ENCODE measurements at places on chromosomes 7 and 10.

- DNase-seq: no peak
These were observed 1053.9 kb downstream of the KCNMA1 start for GRCh38 chr10:76583711-76584161.

DNA sequence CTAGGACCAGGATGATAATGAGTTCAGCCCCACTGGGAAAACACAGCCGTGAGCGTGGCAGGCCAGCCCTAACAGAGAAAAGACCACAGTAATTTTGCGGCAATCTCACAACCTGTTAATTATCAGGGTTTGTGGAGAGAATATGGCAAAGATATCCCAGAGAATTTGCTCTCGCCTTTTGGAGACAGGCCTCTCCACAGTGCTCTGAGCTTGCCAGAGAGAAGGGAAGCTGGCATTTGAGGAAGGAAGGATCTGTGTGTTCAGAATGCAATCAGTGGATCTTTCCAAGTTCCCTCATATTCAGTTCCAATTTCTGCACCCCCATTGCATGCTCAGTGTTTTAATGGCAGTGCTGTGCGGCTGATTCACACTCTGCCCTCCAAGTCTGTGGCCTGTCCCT lies 60.2 kb downstream of the PLPP4 start:
- DNase-seq: no peak

GRCh38 chr10:79562135-79562756 lies 2.0 kb upstream of the SFTPA2 start:
- peak; percentile 34 for DNase-seq

GRCh38 chr7:70344726-70345125 lies 746.5 kb downstream of the AUTS2 start:
- DNase-seq: no peak

DNA sequence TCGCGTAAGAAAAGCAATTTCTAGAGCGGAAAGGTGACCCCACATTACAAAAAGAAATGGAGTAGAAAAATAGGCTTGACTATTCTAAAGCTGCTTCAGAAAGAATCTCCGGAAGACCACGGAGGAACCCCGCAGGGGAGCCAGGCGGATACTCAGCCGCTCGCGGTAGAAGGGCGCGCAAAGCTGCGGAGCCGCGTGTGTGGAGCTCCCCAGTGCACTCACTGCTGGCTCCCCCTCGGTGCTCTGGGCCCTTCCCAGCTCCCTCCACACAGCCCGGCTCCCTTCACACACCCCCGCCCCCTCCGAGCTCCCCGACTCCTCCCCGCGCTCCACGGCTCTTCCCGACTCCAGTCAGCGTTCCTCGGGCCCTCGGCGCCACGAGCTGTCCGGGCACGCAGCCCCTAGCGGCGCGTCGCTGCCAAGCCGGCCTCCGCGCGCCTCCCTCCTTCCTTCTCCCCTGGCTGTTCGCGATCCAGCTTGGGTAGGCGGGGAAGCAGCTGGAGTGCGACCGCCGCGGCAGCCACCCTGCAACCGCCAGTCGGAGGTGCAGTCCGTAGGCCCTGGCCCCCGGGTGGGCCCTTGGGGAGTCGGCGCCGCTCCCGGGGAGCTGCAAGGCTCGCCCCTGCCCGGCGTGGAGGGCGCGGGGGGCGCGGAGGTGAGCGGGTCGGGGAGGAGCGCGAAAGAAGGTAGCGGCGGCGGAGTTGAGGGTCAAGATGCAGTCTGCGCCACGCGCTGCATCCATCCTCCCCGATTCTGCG lies at the start of gene STEAP2:
Gene STEAP2 (plus strand): TSS at position 350 of the 758 bp plus-strand sequence. CDS start 13,343 bp downstream, outside the sequence.
- peak; percentile 28 for DNase-seq

- no peak for DNase-seq
These were observed 106.4 kb upstream of the DNAJB12 start for GRCh38 chr10:72461085-72461484.

GRCh38 chr7:139820089-139820488 lies 9.0 kb upstream of the TBXAS1 start:
- DNase-seq: no peak

GRCh38 chr10:73589563-73590126 lies 1.5 kb downstream of the USP54 start:
- DNase-seq: no peak

GRCh38 chr10:76492026-76492425 lies 1060.6 kb downstream of the LRMDA start:
- DNase-seq: no peak

- DNase-seq: no peak
These were observed 14.9 kb upstream of the STOX1 start for GRCh38 chr10:68812420-68812819.

- no peak for DNase-seq
These were observed 145.7 kb upstream of the SH2B2 start for GRCh38 chr7:102140952-102141370.

- no peak for DNase-seq
These were observed 398.0 kb downstream of the NXPH1 start for GRCh38 chr7:8831376-8831775.

DNA sequence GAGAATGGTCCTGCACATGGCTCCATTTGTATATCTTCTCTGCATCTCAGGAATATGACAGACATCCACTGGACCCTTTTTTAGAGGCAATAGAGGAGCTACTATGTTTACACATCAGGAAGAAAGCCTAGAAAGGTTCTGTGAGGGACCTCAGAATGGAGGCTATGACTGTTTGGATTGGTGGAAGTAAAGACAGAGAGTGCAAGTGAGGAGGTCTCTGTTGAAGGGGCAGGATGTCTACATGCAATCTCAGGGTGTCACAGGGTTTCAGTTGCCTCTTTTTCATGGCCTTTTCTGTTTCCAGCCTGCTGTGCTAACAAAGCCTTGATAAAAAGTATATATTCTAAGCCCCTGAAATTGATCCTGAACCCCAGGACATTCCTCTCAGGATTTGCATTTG lies 9.7 kb upstream of the GIMAP6 start:
- no peak for DNase-seq

DNA sequence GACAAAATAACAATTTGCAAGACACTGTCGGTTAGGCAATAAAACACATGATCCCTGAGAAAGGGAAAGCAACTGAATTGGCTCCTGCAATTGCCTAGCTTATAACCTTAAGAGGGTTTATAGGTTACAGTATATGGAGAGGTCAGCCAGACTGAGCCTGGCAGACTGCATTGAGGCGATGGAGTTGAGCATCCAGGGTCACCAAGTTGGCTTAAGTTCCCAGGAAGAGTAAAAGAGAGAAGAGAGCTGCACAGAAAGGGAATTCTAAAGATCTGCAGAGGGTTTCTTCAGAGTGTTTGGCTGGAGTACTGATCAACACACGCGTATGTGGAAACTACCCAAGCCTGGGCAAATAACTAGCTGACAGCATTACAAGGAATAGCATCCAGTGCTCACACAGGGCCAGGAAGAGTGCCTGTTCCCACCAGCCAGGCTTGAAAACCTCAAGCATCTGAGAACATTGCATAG lies 11.2 kb downstream of the ANKMY2 start:
- no peak for DNase-seq

DNA sequence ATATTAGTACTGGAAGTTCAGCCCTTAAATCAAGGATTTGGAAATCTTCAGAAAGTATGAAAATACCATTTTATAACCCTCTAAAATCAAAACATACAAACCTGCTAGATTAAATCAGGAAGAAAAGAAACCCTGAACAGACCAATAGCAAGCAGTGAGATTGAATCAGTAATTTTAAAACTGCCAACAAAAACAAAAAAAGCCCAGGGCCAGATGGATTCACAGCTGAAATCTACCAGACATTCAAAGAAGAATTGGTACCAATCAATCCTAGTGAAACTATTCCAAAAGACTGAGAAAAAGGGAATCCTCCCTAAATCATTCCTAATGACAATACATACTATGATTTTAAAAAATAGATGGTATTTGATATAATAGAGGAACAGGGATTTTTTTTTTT lies 70.1 kb downstream of the MCU start:
- no peak for DNase-seq

DNA sequence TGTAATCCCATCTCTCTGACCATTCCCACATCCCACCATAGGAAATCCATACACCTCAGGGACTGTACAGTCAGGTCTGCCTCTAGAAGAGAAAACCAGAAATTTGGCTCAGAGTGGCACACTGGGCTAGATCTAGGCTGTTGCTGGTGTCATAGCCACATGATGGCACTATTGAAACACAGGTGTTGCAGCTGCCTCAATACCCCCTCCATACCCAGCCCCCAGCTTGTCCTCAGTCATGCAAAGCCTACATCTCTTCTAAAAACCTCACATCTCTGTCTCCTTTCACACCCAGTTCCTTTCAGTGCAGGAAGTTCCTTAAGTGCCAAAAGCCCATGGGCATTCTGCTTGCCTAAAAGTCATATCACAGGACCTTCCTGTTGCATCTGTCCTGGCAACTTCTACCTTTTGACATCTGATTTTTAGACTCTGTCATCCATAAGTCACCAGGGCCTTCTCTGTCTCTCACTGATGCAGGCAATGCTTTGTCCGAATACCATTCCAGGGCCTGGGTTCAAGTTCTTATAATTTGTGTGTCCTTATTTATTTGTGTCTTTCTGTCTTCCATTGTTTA lies 27.0 kb upstream of the HIBADH start:
- DNase-seq: peak; percentile 24

DNA sequence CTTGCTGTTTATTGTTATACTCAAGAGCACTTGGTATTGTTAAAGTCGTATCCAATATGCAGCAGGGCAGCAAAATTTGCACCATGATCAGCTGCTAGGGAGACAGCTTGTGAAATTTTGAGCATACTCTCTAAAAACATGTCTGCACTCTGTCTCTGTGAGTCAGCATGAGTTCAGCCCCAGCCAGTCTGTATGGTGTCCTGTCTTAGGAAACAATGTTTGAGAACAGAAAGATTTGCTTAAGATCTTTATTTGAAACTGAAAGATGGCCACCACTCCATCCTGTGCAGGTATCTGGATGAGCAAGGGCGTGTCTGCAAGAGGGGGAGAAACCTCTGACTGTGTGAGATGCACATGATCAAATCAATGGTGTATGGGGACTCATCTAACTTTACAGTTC lies 97.1 kb downstream of the GNAI1 start:
- no peak for DNase-seq

GRCh38 chr10:63346015-63346441 lies 119.7 kb downstream of the JMJD1C start:
- DNase-seq: no peak

- no peak for DNase-seq
These were observed 66.6 kb upstream of the SYPL1 start for GRCh38 chr7:106178593-106179134.

GRCh38 chr7:149194799-149195179 lies 557 bp upstream of the ZNF282 start:
- no peak for DNase-seq

DNA sequence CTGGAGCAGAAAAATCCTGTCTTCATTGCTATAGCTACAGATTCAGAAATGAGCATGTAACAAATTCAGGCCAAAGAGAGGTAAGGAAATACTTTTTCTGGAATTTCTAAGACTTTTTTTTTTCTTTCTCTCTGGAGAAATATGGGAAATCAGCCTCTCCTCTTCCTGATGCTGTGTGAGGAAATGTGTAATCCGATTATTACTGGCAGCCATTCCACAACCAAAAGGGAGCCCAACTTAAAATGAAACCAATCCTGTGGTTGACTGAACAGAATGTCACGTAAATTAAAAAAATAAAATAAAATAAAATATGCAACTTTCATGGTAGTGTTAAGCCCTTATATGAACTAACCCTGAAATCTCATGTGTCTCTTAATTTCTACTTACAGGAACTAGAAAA lies 10.7 kb upstream of the POT1 start:
- DNase-seq: no peak

DNA sequence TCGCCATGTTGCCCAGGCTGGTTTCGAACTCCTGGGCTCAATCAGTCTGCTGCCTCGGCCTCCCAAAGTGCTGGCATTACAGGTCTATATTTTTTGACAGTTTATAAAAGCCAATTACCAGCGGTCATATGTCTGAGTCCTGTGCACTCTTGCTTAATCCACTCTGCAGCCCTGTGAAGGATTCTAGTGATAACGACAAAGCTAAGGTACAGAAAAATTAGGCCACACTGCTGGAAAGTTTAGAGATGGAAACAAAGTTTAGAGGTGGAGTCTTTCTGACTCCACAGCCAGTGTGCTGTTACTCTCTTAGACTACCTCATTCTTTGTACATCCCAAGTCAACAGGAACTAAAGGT lies 707 bp downstream of the PTER start:
- no peak for DNase-seq

DNA sequence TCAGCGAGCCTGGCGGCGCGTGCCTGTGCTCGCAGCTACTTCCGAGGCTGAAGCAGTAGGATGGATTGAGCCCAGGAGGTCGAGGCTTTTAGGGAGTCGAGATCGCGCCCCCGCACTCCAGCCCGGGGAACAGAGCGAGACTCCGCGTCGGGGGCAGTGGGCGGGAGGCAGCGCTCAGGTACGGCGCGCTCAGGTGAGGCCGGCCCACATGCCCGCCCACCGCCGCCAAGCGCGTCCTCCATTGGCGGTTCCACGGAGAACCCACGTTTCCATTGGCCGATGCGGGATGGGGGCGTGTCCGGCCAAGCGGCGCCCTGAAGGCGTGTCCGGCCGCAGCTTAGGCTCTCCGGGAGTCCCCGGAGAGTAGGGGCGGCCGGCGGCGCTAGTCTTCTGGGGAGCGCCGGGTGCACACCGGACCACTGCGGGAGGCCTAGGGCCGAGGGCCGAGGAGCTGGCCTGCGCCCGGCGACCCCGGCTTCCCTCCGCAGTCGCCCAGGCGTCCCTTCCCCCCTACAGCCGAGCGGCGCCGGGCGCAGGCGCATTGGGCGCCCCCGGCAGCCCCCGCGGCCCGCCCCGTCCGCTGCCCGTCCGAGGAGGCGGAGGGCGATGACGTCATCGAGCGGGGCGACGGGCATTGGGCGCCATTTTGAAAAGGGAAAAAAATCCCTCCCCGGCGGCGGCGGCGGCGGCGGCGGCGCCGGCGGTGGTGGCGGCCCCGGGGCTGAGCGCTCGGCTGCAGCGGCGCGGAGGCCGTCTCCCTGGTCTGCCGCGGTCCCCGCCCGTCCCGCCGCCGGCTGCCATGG lies at the start of gene PPP2R2D:
Gene PPP2R2D (plus strand): TSS at position 659 of the 803 bp plus-strand sequence. CDS start 141 bp downstream, at position 800.
- DNase-seq: peak; percentile 96

- no peak for DNase-seq
These were observed 401.8 kb downstream of the ADRA2A start for GRCh38 chr10:111478651-111479050.

DNA sequence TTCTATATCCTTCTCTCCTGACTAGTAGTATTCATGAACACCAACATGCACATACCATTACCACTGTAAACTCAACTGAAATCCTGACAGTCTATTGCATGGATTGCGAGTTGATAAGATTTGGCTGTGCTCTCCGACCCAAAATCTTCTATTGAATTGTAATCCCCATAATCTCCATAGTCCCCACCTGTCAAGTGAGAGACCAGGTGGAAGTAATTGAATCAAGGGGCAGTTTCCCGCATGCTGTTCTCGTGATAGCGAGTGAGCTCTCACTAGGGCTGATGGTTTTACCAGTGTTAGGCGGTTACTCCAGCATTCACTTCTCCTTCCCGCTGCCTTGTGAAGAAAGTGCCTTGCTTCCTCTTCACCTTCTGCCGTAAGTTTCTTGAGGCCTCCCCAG lies 261.8 kb downstream of the PHF14 start:
- no peak for DNase-seq
